ENCODE measurements at places on chromosomes 3 and 15. TPM values are rescaled to one million over a fixed set of nuclear protein-coding genes. Genes with fewer than 3 reads are reported as not detected.

GRCh38 chr15:71435552-71435951 is 320.3 kb downstream of the THSD4 start:
- no peak for DNase-seq

DNA sequence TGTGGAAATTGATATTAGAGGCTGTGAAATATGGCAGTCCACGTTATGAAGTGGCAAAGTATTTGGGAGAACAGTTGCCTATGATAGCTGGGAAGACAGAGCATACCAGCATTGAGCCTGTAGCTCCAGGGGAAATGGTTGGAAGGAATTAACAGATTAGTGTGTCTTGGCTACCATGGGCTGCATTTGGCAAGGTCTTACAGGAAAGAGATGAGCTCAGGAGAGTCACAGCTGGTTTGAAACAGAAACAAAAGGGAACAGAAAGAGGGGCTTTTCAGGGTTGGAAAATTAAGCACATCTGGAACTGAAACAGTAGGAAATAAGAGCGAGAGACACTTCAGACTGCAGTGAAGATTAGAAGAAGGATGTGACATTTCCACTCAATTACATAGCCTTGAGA is 141.7 kb downstream of the FBLN2 start:
- no peak for DNase-seq

DNA sequence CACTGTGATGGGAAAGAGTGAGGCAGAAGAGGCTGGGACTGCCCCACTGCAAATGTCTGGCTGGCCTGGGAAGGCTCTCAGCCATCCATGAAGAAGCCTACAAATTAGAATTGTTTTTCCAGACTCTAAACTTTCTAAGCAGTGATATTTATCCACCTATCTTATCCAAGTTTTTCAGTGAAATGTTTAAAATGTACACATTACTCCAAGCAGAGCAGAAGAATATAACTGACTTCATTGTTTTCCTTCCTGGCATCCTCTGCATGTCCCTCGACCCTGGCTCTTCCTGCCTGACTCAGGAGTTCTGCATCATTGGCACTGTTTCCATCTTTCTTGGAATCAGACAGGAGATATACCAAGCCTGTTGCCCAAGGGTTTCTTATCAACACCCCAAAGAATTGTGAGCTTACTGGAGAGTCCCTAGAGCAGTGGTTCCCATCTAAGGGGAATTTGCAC is 401.5 kb upstream of the PROK2 start:
- no peak for DNase-seq

The PAK6 gene
- 25.9 TPM for total RNA-seq

The SLC28A1 gene
- not detected for total RNA-seq

Data from dorsolateral prefrontal cortex (tissue), 122 donors.